ENCODE measurements at places on chromosomes 11 and 22. TPM values are rescaled to one million over a fixed set of nuclear protein-coding genes. Genes with fewer than 3 reads are reported as not detected.

Gene HORMAD2
- total RNA-seq, result not detected

Gene LPXN
- 4.0 TPM for total RNA-seq

Gene GGTLC3
- total RNA-seq, result not detected

Gene MS4A6E
- total RNA-seq, result not detected

Gene SPDYC
- total RNA-seq, result not detected

Gene MPZL2
- 81.7 TPM for total RNA-seq

Gene OR4A47
- not detected for total RNA-seq

Gene DCDC1
- total RNA-seq, result 0.68 TPM

Gene LYVE1
- not detected for total RNA-seq

Gene ARHGEF17
- 22.3 TPM for total RNA-seq

Gene C11orf52
- total RNA-seq, result 6.2 TPM

Gene NLRP14
- total RNA-seq, result not detected

Gene DEUP1
- total RNA-seq, result not detected

Gene MN1
- 1.7 TPM for total RNA-seq

Gene WNT7B
- total RNA-seq, result 97.0 TPM

Gene MAP6
- not detected for total RNA-seq

Gene OR10A6
- not detected for total RNA-seq

Gene SNX15
- total RNA-seq, result 25.7 TPM

Gene GVQW3
- 6.7 TPM for total RNA-seq

Gene OR51B2
- total RNA-seq, result not detected
